Stimulated activated CD4-positive, alpha-beta T cell treated with anti-CD3 and anti-CD28 coated beads, Interleukin-2, amount 100 ng/mL, for 24 hours (primary cell): ENCODE measurements at places on chromosomes 5 and 9.

DNA sequence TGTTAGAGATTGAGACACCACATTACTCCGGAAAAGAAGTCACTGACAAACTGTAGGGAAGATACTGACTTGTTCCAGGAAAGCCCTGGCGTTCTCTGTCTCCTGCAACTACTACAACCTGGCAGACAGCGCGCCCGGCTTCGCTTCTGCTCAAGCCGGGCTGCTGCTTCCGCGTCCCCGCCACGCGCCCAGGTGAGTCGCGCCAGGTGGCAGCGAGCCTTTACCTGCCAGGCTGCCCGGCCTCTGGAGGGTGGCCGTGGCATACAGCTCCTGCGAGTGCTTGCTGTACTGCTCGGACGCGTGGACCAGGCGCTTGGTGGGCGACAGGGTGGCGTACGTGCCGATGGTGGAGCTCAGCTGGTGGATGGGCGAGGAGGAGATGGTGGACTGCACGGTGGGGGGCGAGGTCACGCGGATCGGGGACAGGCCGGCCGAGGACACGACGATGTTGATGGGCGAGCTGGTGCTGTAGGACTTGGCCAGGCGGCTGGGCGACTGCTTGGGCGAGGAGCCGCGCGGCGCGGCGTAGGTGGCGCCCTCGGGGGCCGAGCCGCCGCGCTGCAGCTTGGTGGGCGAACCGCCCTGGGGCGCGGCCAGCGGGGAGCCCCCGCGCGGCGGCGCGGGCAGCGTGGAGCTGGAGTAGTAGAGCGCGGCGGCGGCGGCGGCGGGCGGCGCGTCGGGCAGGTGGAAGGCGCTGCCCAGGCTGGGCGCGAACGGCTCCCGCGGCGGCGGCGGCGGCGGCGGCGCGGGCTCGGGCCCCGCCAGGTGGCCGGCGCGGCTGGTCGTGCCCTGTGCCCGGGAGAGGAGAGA, 519.6 kb downstream of the CTNND2 start:
- DNase-seq: peak; percentile 9

DNA sequence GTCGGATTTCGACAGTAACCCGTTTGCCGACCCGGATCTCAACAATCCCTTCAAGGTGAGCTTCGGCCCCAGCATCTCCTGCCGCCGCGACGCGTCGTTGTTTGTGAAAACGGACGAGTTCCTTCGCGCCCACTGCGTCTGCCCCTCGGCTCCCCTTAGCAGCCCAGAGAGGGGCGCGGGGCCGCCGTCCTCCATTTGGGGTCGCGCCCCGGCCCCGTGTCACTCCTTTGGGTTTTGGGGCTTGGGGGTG, 182 bp downstream of the SCAMP1 start:
- no peak for DNase-seq

- no peak for DNase-seq
These were observed 64.2 kb upstream of the GAS1 start for GRCh38 chr9:87011551-87011950.

GRCh38 chr9:130243882-130244170, 21.7 kb upstream of the HMCN2 start:
- DNase-seq: no peak

DNA sequence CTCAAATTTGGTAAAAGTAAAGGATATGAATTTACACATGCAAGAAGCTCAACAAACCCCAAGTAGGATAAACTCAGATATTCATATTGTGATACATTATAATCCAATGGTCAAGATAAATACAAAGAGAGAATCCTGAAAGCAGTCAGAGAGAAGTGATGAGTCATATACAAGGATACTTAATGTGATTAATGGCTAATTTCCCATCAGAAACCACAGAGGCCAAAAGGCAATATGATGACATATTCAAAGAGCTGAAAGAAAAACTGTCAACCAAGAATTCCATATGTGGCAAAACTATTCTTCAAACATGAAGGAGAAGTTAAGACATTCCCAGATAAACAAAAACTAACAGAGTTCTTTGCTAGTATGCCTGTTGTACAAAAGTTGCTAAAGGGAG, 19.5 kb upstream of the IRF1 start:
- no peak for DNase-seq

DNA sequence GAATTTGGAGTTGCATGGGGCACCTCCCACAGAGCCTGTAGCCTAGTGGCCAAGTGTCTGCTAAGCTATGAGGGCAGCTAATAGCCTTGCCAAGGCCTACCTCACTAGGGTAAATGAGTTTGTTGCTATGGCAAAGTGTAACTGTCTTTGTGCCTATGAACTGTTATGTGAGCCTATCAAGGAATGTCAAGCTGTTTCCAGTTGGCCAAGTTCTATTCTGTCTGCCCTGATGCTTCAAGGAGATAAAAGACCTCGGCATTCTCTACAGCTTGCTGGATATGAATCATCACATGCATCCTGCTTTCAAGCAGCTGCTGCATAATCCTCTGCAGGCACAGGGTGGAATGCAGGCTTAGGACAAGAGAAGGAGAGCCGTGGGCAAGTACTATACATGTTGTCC, 69.8 kb upstream of the CCDC112 start:
- no peak for DNase-seq

DNA sequence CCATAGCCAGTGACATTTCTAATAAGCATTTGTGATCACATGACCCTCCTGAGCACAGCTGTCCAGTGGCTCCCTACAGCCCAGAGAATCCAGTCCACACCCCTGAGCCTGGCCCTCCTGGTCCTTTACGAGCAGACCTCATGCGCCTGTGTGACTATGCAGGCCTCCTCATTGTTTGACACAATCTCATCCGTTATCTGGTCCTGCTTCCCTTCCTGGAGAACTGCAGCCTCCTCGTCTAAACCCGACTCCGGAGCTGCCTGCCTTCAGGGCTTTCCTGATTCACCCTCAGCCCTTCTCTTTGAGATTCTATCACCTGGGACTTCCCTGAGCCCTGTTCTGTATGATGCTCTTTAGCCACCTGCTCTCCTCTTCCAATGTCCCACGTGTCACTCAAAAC, 79.7 kb downstream of the GPR21 start:
- DNase-seq: no peak
